ENCODE measurements at places on chromosomes 16 and 17.

DNA sequence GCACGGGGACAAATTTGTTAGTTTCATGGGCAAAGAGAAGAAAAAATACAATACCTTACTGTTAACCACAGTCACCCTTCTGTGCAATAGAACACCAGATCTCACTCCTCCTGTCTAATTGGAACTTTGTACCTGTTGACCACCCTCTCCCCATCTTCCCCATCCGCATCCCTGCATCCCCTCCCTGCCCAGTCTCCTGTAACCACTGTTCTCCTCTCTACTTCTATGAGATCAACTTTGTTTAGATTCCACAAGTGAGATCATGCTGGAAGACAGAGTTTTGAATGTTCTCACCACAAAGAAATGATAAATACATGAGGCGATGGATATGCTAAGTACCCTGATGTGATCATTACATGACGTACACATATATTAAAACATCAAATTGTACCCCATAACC, 47.7 kb downstream of the CLEC16A start:
- peak; percentile 19 for ATAC-seq

DNA sequence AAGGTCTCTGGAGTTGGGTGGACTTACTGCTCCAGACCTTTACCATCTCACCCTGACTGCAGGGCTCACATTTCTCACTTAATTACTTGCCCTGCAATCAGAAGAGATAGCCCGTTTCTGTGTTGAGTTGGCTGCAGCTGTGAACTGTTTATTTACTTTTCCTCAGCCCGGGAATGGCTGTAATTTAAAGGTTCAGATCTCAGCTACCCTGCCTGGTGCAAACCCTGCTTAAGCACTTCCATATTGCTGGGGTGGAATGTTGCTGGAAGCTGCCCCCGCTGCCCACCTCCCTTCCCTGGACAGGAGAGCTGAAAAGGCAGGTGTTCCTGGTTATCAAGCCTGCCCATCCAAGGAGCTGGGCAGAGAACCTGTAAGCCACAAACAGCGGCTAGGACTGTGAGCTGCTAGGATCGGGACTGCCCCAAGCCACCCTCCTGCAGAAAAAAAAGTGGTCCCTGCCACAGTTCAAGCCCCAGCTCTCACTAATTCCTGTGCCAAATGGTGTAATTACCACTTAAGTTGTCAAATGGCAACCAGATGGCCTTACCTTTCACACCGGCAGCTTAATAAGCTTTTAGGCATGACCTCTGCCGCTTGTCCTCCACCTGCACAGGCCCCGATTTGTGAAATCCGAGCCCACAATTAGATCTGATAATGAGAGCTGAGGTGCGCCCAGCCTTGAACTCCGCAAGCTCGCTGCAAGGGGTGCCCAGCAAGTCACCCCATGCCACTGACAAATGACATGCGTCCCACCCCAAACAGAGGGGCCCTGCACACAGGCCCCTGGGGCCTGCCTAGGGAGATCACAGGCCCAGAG, 269.8 kb downstream of the C16orf95 start:
- no peak for ATAC-seq

- no peak for ATAC-seq
Observed at GRCh38 chr16:10001258-10001775, 180.9 kb downstream of the GRIN2A start.

DNA sequence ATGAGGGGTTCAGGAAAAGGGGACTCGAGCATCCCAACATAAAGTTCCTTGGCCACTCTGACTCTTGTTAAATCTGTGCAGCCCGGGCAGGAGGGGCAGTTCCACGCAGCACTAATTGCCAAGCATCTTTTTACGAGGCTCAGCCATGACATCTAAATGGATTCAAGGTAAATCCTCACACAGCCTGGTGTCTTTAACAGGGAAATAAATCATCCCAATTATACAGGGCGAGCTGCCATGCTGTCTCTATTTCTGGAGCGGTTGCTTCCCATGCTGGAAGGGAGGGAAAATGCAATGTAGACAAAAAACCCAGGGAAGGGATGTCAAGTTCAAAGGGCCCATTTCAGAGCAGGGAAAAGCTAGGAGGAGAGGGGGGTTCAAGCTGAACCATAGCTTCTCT, 110.0 kb downstream of the GAS7 start:
- no peak for ATAC-seq

- no peak for ATAC-seq
Observed at GRCh38 chr16:49056546-49056945, 225.1 kb downstream of the CBLN1 start.

- ATAC-seq = no peak
Observed at GRCh38 chr17:58336456-58337209, 8.0 kb upstream of the TSPOAP1 start.
